ENCODE measurements at places on chromosomes 11 and 22.
A peak's percentile ranks its signal among the peaks of the same experiment; 100 is the strongest.

DNA sequence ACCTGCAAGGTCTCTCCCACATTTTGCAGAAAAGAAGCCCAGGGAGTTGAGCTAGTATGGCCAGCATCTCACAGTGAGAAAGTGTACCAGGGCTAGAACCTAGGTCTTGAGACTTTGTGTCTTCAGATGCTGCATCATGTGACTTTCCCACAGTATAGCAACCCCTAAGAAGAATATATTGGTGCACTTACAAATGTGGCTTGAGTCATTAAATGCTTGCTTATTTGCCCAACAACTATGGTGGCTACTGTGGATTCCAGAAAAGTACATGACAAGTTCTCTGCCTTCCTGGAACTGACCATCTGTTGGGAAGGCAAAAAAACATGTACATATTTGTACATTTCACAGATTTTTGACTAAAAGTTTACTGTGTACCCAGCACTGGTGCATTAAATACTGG lies 55.0 kb downstream of the POLD3 start:
- no peak for DNase-seq

- DNase-seq: no peak
These were observed 51.1 kb downstream of the LIF start for GRCh38 chr22:30195245-30196140.

- no peak for DNase-seq
These were observed 16.9 kb upstream of the MUC5B start for GRCh38 chr11:1205987-1206331.

GRCh38 chr11:75383246-75383645 lies 16.1 kb upstream of the RPS3 start:
- peak; percentile 32 for DNase-seq

GRCh38 chr11:131137046-131137445 lies 220.8 kb upstream of the SNX19 start:
- DNase-seq: no peak

GRCh38 chr11:43790444-43790794 lies 90.2 kb upstream of the ALKBH3 start:
- no peak for DNase-seq

GRCh38 chr22:27748751-27749191 lies 52.8 kb downstream of the MN1 start:
- no peak for DNase-seq

GRCh38 chr11:128359515-128359914 lies 227.8 kb downstream of the ETS1 start:
- no peak for DNase-seq

GRCh38 chr11:93741882-93742226 lies 382 bp downstream of the C11orf54 start:
- no peak for DNase-seq

GRCh38 chr11:114832532-114833125 lies 154.3 kb downstream of the NXPE2 start:
- no peak for DNase-seq

DNA sequence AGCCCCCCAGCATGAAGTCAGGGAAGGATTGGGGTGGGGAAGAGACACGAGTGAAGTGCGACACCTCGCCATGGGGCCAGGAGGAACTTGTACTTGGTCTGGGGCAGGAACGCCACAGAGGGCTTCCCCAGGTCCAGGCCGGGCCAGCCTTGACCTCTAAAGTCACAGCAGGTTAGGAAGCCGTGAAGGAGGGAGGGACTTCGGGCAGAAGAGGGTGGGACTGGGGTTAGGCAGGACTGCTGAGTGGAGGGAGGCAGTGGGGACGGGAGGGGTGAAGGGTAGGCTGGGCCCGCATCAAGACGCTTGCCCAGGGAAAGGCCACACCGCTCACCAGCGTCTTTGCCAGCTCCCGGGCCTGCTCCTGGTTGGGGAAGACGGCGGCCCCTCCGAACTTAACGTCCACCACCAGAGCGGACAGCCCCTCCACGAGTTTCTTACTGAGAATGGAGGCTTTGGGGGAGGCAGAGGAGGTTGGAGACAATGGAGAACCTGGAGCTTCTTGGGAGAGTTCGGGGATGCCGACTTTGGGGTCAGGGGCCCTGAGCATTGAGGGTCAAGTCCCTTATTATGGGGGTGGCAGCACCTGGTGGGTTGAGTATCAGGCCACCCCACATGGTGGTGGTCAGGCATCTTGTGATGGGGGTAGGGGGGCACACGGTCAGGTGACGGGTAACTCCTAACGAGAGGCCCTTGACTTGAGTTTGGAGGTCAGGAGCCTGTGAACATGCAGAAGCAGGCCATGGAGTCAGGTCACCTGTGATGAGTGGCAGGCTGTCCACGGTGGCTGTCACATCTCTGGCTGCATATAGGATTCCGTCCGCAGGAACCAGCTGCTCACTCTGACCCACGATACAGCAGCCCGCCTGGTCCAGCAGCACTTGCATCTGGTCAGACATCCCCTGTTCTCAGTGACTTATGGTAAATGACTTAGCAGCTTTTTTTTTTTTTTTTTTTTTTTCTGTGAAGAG lies 1.7 kb upstream of the SCO2 start:
- peak; percentile 47 for DNase-seq

DNA sequence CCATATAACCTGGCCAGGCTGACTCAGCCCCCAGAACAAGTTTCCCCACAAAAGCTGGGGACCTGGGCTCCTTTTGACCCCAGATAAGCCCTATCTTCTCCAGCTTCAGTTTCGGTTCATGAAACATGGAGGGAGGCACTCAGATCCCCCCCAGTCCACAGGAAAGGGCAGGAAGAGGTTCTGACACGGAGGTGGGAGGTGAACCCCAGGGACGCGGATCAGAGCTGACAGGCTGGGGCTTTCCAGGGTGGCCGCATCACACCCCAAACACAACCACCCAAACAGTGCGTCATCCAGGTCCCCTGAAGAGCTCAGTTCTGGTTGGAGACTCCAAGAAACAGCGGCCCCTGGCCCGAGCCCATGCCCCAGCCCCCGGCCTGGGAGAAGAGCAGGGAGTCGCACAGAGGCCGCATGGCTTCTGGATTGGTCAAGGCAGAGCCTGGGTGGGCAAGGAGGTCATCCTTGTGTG lies 44.3 kb upstream of the A4GALT start:
- no peak for DNase-seq

DNA sequence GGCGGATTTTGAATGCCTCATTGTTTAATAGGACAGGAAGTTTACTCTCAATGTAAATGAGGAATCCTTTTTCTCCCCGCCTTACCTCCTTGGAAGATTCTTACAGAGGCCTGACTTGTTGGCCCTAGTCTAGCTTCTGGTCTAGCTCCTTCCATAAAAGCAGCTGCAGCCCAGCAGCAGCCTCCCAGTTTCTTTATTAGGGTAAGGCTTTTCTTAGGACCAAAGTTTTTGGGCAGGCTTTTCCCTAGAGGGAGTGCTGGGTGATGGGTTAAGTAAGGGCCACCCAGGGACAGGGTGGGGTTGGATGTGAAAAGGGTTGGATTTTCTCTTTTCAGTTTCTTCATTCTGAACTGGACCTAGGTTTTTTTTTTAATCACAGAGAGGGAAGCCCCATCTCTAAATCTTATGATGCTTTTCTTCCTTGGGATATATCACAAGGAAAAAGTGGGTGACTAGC lies 49.7 kb downstream of the LIF start:
- DNase-seq: no peak

DNA sequence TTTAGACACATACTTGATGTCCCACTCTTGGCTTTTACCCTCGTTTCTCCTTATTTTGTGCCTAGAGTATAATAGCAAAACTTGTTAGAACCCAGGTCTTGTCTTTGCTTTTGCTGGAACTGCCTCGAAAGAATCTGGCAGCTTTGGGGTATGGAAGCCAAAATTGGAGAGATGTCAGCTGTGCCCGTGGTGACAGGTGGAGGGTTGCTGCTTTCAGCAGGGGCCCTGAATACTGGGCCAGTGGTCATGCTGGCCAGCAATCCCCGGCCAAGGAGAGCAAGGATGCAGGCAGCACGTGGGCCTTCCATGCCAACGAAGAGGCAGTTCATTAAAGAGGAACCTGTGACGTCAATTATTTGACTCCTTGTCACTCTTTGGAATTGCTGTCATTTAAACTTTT lies 181.1 kb downstream of the HIPK3 start:
- DNase-seq: no peak

- DNase-seq: no peak
These were observed 4.9 kb downstream of the ATP5MGL start for GRCh38 chr22:42635531-42635930.

DNA sequence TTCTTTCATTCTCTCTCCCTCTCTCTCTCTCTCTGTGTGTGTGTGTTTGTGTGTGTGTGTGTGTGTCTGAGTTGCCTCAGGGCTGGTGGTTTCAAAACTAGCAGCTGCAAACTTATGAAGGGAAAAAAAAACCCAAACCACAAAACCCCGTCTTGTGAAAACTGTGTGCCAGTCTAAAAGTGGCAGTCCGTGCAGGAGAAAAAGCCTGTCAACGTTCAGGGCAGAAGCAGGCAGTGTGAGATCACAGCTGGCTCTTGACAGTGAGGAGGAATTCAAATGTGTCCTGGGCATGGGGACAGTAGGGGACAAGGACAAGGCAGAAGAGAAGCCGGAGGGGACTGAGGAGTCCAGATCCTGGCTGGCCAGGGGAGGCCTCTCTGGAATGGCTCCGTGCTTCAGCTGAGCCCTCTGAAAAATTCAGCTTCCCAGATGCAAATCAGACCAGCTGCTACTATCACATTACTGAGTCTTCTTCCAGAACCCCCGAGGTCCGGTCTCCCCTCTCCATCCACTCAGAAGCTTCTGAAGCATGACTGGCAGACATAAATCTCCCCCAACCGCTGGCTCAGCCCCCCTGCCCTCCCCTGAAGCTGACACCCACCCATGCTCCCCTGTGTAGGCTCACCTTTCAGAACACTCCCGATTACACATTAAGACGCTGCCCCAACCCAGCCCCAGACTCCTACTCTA lies 31.9 kb downstream of the FLI1 start:
- peak; percentile 39 for DNase-seq

DNA sequence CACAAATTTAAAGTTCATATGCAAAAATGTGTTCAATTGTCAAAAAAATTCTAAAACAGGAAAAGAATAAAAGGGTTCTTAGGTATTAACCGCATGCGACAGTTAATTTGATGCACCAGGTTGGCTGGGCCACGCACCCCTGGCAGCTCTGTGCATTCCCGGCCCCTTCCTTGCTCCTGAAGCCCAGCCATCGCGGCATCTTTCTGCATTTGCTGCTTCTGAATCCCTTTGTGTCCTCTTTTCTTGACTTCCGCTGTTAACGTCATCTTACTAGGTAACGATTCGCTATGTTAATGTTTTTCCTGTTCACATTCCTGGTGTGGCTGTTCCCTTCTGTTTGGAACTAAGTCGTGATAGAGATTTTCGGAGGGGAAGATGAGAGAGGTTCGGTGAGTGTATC lies 7.9 kb upstream of the KLHDC7B start:
- no peak for DNase-seq

GRCh38 chr11:30291331-30291730 lies 31.6 kb upstream of the ARL14EP start:
- DNase-seq: no peak

GRCh38 chr11:78290293-78291176 lies 101.8 kb downstream of the USP35 start:
- no peak for DNase-seq

- no peak for DNase-seq
These were observed 33.7 kb downstream of the TSPAN18 start for GRCh38 chr11:44760477-44760872.

- no peak for DNase-seq
These were observed 12.7 kb upstream of the LARGE1 start for GRCh38 chr22:33932997-33933396.

- DNase-seq: no peak
These were observed 79.9 kb upstream of the GRIK4 start for GRCh38 chr11:120431633-120432032.

- no peak for DNase-seq
These were observed 336.5 kb downstream of the TMEM135 start for GRCh38 chr11:87374038-87374807.

DNA sequence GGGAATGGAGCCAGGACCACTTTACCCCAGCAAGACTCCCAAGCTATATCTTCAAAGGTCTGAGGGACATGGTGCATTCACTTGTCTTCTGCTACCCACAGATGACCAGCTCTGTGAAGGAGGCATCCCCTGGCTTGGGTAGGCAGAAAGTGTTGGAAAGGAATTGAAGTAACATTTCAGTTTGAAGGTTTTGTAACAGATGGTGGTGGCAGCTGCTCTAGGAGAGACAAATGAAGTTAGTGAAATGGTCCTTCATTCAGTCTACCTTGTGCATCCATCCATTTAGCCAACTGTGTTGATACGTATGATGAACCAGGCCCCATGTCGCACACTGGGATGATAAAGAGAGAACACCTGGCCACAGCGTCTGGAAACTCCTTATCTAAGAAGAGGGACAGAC lies 140.5 kb downstream of the COMMD9 start:
- no peak for DNase-seq

GRCh38 chr11:64619196-64619595 lies 28.2 kb downstream of the SLC22A12 start:
- no peak for DNase-seq

- DNase-seq: no peak
These were observed 23.3 kb downstream of the P4HA3 start for GRCh38 chr11:74288161-74288560.

DNA sequence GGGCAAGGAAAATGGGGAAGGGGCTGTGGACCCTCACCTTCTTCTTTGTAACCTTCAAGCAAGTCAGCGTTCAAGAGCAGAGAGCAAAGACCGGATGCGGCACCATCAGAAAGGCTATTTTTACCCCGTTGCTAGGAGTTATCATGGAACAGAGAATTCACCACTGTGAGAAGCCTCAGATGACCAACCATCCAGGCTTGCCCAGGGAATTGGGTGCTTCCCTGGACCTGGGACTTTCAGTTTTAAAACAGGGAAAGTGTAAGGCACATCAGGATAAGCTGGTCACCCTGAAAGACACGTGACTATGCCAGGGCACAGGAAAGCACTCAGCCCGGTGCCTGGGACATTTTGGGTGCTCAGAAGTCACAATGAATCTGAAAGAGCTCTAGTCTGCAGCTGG lies 10.4 kb downstream of the GALNT18 start:
- DNase-seq: no peak

DNA sequence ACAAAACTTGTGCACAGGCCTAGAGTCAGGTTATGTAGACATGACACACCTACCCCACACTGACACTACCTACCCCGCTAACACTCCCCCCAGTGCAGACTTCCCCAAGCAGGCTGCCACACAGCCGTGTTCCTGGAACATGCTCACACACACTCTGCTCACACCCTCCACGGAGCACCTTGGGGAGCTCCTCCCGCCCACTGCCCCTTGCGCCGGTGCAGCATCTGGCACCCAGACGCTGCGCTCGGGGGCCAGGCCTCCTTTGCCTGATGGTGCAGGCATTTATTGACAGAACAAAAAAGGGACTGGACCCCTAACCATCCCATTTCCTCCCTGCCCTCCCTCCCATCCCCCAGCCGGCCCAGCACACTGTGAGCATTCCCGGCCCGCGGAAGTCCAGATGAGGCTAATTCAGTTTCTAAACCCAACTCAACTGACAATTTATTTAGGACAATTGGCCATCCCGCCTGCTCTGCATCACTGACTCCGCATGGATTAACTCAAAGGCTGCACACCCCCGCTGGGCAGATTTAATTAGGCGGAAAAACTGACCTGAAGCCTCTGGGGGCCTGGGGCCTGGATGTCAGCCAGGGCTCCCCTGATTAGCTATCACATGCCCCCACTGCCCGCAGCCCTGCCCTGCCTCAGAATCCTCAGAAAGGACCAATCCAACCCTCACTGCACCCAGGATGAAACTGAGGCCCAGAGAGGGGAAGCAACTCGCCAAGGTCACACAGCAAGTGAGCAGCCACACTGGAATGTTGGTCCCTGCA lies 30.1 kb downstream of the KCNC1 start:
- no peak for DNase-seq
